ENCODE measurements at places on chromosomes 6 and 20.

GRCh38 chr20:15862178-15862577 is 711.1 kb downstream of the KIF16B start:
- DNase-seq: no peak

GRCh38 chr6:146997062-146997461 is 207.2 kb upstream of the STXBP5 start:
- no peak for DNase-seq

GRCh38 chr6:38024908-38025307 is 205.4 kb downstream of the ZFAND3 start:
- DNase-seq: no peak

- DNase-seq: no peak
Measured at GRCh38 chr6:169292338-169293124, 38.9 kb upstream of the THBS2 start.

GRCh38 chr6:151676460-151676945 is 131.0 kb upstream of the ESR1 start:
- DNase-seq: no peak

GRCh38 chr6:163745536-163746400 is 331.2 kb downstream of the QKI start:
- no peak for DNase-seq

GRCh38 chr6:22113026-22113766 is 183.6 kb downstream of the PRL start:
- no peak for DNase-seq

- DNase-seq: no peak
Measured at GRCh38 chr6:119333707-119334295, 15.8 kb downstream of the MAN1A1 start.

GRCh38 chr20:54014293-54014926 is 56.0 kb downstream of the BCAS1 start:
- DNase-seq: no peak

DNA sequence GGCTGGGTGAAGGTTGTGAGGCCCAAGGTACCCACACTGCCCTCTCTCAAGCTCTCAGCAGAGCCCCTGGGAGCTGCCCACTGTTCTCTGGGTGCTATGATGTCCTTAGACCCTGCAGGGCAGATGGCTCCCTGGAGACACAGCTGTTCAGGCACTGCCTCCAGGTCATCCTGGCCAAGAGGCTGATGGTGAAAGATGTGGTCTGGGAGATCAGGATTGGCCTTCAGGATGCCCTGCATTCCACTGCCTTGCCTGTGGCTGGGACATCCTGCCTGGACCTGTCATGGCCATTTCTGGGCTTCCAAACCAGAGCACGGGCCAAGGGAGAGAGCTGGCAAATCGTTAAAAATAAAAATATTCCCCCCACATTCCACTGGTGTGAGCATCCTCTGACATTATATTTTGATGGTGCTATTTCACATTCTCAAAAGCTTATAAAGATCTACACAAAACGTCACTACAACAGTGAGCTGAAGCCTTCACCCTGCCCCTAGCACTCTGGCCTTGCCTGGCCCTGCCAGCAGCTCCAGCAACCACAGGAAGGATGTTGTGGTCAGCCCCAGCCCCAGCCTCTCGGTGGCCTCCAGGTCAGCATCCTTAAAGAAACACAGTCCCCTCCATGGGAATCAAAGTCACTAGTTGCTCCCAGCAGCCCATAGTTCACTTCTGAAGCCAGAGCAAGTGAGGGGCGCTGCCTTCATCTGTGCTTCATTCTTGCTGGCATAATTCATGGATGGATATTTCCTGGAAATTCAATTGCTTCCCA is 13.5 kb upstream of the KCNK16 start:
- no peak for DNase-seq

GRCh38 chr6:2718334-2719092 is 32.2 kb downstream of the MYLK4 start:
- no peak for DNase-seq

DNA sequence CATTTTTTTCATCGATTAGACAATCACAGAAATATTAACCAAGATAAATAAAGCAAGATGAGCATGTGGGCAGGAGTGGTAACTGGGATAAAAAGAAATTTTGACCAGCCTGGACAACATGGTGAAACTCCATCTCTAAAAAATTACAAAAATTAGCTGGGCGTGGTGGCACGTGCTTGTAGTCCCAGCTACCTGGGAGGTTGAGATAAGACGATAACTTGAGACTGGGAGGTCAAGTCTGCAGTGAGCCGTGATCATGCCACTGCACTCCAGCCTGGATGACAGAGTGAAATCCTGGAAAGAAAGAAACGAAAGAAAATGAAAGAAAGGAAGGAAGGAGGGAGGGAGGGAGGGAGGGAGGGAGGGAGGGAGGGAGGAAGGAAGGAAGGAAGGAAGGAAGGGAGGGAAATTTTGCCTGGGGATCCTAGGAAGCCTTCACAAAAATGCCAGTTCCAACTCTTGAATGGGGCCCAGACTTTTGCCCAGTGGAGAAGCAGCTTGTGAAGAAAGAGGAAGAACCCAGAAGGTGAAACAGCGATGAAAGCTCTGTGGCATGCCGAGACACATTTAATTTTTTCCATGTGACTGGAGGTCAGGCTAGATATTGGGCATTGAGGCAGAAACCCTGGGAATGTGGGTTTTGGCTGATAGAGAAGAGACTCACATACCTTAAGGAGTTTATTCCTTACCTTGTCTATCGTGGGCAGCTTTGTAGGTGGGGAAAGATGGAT is 20.3 kb downstream of the CCDC170 start:
- no peak for DNase-seq

DNA sequence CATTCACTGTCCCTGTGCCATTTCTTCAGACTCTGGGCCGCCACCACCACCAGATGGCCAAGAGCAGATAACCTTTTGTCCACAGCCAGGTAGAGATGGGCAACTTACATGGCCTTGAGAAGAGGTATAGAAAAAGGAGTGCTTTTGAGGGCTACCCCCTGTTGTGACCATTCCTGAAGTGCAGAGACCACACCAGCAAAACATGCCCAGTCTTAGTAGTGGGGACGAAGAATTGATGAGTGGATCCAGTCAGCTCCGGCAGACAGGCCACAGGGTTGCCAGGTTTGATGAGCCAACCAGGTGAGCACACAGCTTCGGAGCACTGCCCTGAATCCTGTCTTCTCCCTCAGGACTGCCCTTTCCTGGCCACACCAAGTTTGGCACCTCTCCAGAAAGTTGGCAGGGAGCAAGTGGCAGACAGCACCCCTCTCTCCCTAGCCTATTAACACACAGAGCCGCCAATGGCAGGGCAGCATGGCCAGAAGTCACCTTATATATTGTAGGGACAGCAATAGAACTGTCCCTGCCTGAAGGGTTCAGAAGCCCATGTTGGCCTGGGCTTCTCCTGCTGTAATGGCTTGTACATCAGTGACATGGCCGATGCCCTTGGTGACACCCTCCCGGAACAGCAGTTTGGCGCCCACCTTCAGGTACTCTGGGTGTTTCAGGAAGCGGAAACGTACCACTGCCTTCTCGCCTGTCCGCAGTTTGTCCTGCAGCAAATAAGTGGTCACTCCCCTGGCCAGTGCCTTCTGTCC is 7.8 kb downstream of the GTPBP2 start:
- no peak for DNase-seq

DNA sequence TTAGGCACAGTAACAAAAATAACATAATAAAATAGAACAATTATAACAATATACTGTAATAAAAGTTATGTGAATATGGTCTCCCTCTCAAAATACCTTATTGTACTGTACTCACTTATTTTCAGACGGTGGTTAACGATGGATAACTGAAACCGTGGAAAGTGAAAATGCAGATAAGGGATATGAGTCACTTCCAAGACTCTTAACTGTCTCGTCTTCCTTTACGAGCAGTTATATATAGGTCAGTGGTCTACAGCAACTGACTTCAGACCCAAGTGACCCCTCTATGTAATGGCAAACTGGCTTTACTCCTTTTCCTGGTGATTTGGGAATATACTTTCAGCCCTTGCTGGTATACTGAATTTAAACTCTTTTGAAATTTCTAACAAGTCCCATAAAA is 261.4 kb downstream of the SLC35F1 start:
- DNase-seq: no peak

DNA sequence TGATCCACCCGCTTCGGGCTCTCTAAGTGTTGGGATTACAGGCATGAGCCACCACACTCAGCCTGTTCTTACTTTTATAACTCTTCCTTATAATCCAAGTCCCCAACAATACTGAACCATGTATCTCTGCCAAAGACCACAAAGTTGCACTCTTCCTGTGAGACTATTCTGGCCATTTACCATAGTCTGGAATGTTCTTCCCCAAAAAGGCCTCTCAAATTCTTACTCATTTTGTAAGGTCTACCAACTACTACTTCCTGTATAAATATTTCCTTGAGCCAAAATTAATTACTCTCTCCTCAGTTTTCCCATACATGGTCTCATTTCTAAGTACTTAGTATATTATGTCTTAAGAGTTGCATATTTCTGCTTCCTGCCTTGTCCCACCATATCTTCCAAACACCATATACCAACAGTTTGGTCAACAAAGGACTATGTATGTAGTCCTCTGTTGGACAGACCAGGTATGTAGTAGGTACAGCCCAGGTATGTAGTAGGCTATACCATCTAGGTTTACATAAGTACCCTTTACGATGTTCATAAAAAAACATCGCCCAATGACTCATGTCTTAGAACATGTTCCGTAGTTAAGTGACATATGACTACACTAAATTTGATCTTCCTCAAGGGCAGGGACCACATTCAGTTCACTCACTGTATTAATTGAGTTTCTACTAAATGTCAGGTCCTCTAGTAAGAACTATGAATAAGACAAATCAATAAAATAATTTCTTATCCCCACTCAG is 22.0 kb downstream of the RANBP9 start:
- no peak for DNase-seq

GRCh38 chr6:33018904-33019303 is 9.5 kb upstream of the HLA-DOA start:
- no peak for DNase-seq

DNA sequence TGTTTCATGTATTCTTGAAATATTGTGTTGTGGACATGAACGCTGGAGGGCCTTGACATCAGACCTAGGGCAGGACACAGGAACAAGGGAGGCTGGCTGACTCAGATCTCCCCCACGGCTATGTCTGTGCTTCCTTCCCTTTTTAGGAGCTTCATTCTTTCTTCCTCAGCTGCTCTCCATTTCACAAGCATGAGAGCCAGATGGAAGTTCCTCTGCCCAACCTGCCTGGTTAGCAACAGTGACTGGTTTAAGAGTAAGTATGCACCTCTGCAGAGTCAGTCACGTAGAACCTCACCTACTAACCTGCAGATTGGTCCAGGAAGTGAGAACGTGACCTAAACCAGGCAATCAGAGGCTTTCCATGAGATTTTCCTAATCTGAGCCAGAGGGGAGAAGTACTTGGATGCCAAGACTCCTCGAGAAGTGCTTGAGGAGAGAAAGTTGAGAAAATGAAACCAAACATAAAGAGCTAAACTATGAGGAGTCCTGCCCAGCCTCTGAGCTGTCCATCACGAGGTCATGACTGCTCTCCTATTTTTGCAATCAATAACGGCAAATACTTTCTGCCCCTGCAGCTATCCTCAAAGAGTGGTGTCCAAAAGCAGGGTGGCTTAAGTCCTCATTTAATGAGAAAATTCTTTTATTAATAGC is 465.2 kb upstream of the CITED2 start:
- no peak for DNase-seq

DNA sequence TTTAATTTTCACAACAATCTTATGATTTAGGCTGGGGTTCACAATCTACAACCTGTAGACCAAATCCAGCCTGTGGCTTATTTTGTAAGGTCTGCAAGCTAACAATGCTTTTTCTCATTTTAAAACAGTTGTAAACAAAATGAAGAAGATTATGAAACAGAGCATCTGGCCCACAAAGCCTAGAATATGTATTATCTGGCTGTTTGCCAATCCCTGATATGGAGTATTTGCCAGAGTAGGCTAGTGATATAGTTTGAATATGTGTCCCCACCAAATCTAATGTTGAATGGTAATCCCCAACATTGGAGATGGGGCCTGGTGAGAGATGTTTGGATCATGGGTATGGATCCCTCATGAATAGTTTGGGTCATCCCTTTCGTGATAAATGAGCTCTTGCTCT is 201.8 kb downstream of the DHX35 start:
- no peak for DNase-seq

Measured in activated CD8-positive, alpha-beta memory T cell treated with anti-CD3 and anti-CD28 coated beads for 1 hour (primary cell).